Pulmonary artery endothelial cell (primary cell): ENCODE measurements at places on chromosomes 16 and 17.

GRCh38 chr16:49491771-49492761 is 118.5 kb downstream of the C16orf78 start:
- DNase-seq = no peak

DNA sequence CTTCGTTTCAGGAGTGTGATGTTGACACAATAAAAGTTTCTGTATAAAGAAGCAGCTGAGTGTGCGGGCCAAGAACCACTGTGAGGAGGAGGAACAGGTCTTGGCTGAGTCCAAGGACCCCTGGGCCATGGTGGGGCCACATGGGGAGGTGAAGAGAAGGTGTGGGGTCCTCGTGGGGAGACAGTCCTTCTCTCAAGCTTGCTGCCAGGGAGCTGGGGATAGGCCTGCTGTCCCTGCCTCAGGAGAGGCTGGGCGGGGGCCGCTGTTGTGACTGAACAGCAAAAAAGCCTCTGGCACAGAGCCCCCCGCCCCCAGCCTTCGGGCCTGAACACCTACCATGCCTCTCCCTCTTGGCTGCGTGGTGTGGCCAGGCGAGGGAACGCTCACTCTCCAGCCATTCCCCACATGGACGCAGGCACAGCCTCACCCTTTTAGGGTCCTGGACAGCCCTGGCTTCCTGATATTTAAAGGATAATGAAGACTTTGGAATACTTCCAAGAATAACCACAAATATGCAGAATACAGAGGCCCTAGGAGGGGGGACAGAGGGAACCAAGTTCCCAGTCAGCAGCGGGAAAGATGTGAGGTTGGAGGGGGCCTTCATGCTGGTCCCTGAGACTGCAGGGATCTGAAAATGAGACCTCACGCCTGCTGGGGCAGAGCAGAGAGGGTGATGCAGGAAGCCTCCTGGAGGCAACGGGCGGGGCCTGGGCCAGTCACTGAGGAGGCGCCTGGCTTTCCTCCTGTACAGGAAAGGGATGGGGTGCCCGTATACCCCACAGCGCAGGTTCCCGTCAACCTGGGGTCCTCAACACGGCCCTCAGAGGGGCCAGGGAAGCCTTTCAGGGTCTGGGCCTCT is 100.0 kb upstream of the CREBBP start:
- no peak for DNase-seq

GRCh38 chr16:63938661-63939060 is 1183.2 kb downstream of the CDH11 start:
- DNase-seq = no peak

DNA sequence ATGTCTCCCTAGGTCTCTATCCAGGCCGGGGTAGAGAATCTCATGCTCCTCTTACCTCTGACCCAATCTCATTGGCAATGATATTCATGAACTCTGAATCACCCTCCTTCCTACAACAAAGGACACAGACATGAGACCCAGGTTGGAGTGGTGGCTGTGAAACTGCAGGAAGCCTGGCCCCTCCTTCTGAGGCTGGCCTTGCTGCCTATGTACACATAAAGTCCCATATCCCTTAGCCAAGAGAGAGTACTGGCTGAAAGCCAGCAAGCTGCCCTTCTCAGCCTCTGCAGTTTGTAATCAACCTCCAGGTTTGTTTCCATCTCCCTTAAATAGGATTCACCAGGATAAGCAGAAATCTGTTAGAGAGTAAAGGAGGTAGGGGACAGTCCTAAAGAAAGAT is 10.6 kb downstream of the AARSD1 start:
- DNase-seq = no peak

- DNase-seq = no peak
Observed at GRCh38 chr17:71224824-71225575, 895.8 kb upstream of the SOX9 start.

- DNase-seq = no peak
Observed at GRCh38 chr17:72560303-72561247, 439.8 kb downstream of the SOX9 start.
